Esophagus mucosa (tissue), 1 donor: ENCODE measurements at places on chromosomes 2 and 18. TPM values are rescaled to one million over a fixed set of nuclear protein-coding genes. Genes with fewer than 3 reads are reported as not detected.

FOXI3 gene
- not detected for total RNA-seq

DNA sequence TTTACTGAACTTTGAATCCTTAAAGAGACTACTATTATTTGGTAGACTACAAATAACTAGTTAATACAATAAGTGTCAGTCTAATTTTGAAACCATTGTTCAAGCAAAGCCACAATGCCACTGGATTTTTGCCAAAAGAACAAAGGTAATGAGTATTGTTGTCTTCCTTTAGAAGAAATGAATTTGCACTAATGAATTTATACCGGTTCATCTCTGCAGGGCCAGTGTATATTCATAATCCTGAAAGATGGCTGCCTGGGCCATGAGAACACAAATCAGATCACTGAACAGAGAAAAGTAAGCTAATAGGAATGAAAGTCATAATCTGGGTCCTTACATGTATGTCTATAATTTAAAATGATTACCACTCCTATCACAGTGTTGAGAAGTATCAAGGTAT is 31.2 kb downstream of the GCFC2 start:
- ATAC-seq: no peak

PROKR1 gene
- total RNA-seq: not detected

DNA sequence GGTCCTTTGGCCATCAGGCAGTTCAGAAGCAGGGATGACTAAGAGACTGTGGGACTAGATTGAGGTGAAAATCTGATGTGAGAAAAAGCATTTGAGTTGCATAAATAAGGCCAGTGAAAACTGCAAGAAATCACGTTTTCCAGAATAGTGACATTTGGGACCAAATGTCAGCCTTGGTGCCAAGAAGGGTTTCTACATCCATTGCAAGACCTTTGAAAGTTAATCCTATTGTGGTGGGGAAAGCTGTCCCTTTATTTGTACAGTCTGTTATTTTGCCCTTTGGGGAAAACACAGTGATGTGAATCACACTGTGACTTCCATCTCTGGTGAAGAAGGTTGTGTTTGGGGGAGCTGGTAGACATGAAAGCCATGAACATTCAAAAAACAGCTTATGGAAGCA is 153.5 kb upstream of the SIX2 start:
- ATAC-seq: no peak

TGIF1 gene
- 22.4 TPM for total RNA-seq

DNA sequence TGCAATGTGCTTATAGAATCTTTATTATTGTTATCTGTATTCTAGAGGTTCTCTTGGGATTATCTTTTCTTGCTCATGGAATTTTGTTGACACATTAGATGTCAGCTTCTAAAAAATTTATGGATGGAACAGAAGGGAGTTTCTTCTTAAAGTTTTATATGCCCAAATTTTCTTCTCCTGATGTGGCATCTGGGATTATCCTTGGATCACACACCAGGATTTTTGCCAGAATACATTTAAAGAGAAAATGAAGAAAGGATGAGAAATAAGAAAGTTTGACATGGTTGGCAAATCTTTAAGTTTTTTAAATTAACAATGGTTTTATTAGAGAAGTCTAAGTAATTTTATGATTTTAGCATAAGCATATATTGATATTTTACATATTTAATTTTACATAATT is 706.7 kb upstream of the TMEFF2 start:
- ATAC-seq: no peak

CHRNG gene
- total RNA-seq: not detected
